Stimulated activated CD4-positive, alpha-beta T cell treated with anti-CD3 and anti-CD28 coated beads, Interleukin-1b, Interleukin-23, amount 100 ng/mL, for 48 hours (primary cell): ENCODE measurements at places on chromosomes 1 and 21.

GRCh38 chr1:203316626-203317093 lies 11.3 kb downstream of the BTG2 start:
- no peak for DNase-seq

DNA sequence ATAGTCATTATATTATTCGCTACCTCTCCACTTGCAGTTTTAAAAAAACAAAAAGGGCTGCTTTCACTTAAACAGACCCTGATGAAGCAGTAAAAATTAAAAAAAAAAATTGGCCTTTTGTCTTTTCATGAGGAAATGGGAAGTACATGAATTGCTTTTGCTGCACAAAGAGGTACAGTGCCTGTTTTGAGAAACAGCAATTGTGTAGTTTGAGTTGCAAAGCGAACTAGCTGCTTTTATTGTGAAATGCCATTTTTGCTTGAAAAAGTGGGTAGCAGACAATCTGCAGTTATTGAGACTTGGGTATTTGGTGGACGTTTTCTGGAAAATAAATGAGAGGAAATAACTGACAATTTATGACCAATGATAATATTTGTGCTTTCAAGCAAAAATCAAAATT lies 7.0 kb downstream of the DIP2A start:
- DNase-seq = no peak

- no peak for DNase-seq
Observed at GRCh38 chr1:246295968-246296367, 211.1 kb downstream of the SMYD3 start.

GRCh38 chr1:202586018-202586821 lies 124.0 kb downstream of the SYT2 start:
- no peak for DNase-seq

DNA sequence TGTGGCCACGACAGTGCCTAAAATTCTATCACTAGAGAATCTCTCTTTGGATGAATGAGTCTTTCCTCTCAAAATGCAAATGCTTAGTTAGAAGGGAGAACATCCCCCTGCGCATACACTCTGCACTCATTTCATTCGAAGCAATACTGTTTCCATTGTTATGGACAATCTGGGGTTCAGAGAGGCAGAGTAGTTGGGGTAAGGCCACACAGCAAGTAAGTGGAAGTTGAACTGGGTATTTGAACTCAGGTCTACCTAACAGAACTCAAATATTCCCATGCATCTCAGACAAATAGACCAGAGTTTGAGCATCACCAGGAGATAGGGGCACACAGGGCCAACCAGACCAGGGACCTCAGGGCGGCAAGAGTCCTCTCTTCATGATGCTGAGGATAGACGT lies 25.5 kb downstream of the RAP1GAP start:
- no peak for DNase-seq

DNA sequence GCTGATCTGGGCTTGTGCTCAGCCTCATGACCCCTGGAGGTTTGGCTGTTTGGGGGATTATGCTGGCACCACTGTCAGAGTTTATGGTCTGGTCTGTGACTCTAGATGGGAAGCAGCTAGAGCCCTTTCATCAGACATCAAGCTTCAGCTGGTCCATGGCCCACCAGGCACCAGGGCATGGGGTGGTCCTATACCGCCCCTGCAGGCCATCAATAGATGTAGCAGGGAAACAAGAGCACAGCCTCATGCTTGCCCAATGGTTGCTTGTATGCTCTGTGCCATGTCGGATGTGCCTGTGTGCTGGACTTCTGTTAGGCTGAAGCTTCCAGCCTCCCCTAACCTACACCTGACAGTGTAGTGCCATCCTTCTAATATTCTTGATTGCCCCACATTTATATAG lies 71.1 kb upstream of the CD34 start:
- DNase-seq = no peak

DNA sequence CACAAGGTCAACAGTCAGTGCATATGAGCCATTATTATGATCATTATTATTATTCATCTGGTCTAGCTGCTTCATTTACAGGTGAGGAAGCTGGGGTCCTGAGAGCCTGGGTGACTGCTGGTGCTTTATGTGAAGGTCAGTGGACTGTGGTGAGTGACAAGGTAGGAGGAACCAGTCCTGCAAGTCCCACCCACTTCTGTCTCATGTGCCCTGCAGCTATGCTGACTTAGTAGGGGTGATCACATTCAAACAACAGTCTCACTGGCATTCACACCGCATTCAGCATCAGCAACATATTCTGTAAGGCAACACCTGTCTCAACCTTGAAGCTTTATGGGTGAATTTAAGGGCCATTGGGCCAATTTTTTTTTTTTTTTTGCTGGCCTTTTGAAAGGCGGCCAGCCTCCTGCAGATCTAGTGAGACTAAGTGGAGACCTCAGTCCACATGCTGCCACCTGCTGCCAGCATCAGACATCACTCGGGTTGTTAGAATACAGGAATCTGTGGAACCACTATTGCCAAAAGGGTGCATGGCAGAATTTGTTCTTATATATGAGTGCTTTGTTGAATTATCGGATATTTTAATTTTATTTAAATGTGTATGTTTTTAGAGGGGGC lies 59.9 kb upstream of the CACNA1E start:
- peak; percentile 30 for DNase-seq

- peak; percentile 15 for DNase-seq
Observed at GRCh38 chr1:230976825-230977747, 1.6 kb downstream of the TTC13 start.

- no peak for DNase-seq
Observed at GRCh38 chr1:97562081-97562480, 358.8 kb downstream of the DPYD start.
